GM18507 (cell line): ENCODE measurements at places on chromosomes 5 and 9.

GRCh38 chr9:93354451-93354850 lies 97.0 kb upstream of the FAM120A start:
- DNase-seq = no peak

GRCh38 chr5:151624476-151624875 lies 33.3 kb upstream of the FAT2 start:
- DNase-seq = no peak

GRCh38 chr9:96150324-96151227 lies 151.4 kb downstream of the HSD17B3 start:
- DNase-seq = peak; percentile 23

DNA sequence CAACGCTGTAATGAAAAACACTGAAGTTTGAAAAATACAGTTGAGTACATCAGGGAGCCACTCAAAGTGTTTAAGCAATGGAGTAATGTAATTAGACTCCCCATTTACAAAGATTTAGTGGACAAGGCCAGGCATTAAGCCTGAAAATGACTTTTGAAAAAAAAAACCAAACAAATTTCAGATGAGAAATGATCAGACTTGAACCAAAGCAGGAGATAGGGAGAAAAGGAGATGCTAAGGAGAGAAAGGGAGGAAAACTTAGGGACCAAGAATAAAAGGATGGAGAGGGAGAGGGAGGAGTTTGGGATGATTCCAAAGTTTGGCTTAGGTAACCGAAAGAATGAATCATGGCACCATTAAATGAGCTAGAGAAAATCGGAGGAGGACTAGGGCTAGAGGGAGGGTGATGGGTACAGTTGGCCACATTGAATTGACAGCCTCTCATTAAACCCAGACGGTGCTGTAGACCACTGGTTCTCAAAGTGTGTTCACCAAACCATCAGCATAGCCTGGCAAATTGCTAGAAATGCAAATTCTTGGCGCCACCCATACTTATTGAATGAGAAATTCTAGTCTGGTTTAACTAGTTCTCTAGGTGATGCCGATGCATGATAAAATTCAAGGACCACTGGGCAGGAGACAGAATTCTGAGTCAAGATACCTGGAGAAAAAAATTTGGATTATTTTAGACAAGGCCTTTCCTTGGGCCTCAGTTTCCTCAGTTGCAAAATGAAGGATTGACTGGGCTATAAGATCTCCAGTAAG lies 6.2 kb upstream of the CPEB4 start:
- DNase-seq = no peak

DNA sequence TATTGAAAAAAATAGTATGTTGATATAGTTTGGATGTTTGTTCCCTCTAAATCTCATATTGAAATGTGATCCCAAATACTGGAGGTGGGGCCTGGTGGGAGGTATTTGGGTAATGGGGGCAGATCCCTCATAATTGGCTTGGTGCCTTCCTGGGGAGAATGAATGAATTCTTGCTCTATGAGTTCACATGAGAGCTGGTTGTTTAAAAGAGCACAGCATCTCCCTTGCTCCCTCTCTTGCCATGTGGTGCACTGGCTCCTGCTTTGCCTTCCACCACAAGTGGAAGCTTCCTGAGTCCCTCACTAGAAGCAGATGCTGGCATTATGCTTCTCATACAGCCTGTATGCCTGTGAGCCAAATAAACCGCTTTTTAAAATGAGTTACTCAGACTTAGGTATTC lies 154.8 kb downstream of the ADAMTS6 start:
- no peak for DNase-seq

GRCh38 chr9:91786132-91786896 lies 163.7 kb downstream of the ROR2 start:
- DNase-seq = no peak

DNA sequence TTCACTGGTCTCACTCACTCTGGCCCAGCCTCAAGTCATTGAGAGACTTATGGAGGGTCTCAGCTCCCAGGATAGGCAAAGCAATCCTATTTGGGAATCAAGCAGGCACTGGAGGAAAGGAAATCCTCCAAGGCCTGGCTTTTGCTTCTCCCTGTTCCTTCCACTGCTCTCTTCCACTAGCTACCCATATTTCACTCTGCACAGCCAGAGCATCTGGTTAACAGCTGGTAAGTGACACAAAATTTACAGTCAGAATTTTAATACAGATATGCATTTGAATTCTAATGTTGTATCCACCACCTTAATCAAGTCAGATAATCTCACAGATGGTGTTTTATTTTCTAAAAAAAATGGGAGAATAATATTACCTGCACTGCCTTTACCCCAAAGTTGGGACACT lies 868 bp upstream of the C1QTNF2 start:
- DNase-seq = no peak

DNA sequence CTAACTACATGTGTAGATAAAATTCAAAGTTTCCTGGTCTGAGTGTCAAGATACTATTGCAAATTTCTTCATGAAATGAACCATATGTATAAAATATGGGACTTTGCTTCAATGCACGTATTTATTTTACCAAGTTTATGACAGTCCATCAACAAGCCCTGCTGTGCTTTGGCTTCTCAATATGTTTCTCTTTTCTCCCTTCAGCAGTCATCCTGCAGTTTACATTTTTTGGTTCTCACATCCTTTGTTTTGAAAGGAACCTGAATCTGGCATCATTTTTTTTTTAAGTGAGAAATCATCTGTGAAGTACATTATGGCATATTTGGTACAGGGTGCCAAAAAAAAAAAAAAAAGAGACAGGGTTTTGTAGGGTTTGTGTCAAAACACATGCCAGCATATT lies 65.1 kb downstream of the YIPF5 start:
- DNase-seq = no peak

- no peak for DNase-seq
Measured at GRCh38 chr5:62645223-62645622, 66.6 kb downstream of the LRRC70 start.

DNA sequence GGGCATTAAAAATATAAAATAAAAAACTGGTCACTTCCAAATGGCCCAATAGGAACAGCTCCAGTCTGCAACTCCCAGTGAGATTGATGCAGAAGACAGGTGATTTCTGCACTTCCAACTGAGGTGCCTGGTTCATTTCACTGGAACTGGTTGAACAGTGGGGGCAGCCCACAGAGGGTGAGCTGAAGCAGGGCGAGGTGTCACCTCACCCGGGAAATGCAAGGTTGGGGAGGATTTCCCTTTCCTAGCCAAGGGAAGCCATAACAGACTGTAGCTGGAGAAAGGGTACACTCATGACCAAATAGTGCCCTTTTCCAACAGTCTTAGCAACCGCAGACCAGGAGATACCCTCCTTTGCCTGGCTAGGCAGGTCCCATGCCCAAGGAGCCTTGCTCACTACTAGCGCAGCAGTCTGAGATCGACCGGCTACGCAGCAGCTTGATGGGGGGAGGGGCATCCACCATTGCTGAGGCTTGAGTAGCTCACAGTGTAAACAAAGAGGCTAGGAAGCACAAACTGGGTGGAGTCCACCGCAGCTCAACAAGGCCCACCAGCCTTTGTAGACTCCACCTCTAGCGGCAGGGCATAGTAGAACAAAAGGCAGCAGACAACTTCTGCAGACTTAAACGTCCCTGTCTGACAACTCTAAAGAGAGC lies 12.7 kb downstream of the RLN1 start:
- no peak for DNase-seq

GRCh38 chr9:2253636-2254580 lies 238.8 kb downstream of the SMARCA2 start:
- no peak for DNase-seq

DNA sequence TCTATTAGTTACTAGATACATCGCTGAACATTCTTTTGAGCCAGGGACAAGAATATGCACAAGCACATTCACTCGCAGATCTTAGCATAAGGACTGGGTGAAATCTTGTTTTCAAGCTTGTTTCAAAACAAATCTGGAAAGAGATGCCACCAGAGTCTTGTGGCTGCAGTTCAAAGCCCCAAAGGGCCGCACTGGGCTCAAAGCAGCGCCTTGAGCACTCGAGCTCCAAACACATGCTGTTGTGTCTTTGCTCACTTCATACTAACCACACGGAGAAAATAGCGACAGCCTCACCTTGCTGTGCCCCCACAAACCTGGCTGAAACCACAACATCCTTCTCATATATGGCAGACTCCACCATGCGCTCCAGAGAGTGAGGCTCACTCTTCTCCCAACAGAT lies 34.2 kb upstream of the IL7R start:
- DNase-seq = no peak

- DNase-seq = no peak
Measured at GRCh38 chr5:68046445-68046844, 169.1 kb upstream of the PIK3R1 start.

- no peak for DNase-seq
Measured at GRCh38 chr9:4366591-4367330, 66.9 kb upstream of the GLIS3 start.

- DNase-seq = no peak
Measured at GRCh38 chr5:137481596-137481995, 17.5 kb downstream of the SPOCK1 start.

GRCh38 chr9:123359106-123359505 lies 3.1 kb downstream of the CRB2 start:
- no peak for DNase-seq

GRCh38 chr5:157447201-157447637 lies 12.8 kb upstream of the NIPAL4 start:
- DNase-seq = no peak

DNA sequence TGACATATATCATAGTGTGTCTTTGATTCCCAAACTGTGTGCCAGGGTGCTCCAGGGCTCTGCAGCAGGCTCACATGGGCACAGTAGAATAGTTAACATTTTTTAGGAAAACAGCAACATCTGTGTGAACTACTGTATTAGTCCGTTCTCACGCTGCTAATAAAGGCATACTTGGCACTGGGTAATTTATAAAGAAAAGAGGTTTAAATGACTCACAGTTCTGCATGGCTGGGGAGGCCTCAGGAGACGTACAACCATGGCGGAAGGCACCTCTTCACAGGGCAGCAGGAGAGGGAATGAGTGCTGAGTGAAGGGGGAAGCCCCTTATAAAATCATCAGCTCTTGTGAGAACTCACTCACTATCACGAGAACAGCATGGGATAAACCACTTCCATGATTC lies 82.7 kb downstream of the EGFLAM start:
- DNase-seq = no peak

- DNase-seq = no peak
Measured at GRCh38 chr5:67490543-67491321, 294.1 kb upstream of the CD180 start.

DNA sequence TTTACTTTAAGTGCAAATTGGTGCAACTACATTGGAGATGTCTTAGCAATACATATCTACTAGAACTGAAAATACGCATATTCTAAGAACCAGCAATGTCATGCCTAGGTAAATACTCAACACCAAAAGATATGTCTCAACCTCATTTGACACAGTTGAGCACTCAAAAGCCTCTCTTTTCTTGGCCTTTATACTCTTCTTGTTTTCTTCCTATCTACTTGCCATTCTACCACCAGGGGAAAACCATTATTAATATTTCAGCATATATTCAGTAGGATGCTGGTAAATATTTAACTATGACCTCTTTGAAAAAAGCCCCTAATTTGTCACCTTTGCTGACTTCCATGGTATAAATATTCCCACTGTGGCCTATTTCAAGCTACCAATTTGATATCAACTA lies 443.8 kb downstream of the LRRC70 start:
- DNase-seq = no peak

GRCh38 chr5:137136991-137137632 lies 362.0 kb downstream of the SPOCK1 start:
- DNase-seq = no peak

GRCh38 chr5:10515492-10515891 lies 48.4 kb upstream of the ANKRD33B start:
- no peak for DNase-seq

GRCh38 chr5:73155271-73156222 lies 17.4 kb upstream of the TMEM174 start:
- DNase-seq = no peak

- DNase-seq = no peak
Measured at GRCh38 chr9:20284601-20285289, 337.6 kb downstream of the MLLT3 start.

GRCh38 chr5:56270058-56270457 lies 36.9 kb upstream of the ANKRD55 start:
- DNase-seq = no peak

- DNase-seq = no peak
Measured at GRCh38 chr5:148973455-148973854, 89.4 kb downstream of the SH3TC2 start.

GRCh38 chr5:108711898-108712297 lies 35.8 kb upstream of the FER start:
- no peak for DNase-seq

GRCh38 chr5:175659546-175660253 lies 1.8 kb downstream of the HRH2 start:
- DNase-seq = no peak

DNA sequence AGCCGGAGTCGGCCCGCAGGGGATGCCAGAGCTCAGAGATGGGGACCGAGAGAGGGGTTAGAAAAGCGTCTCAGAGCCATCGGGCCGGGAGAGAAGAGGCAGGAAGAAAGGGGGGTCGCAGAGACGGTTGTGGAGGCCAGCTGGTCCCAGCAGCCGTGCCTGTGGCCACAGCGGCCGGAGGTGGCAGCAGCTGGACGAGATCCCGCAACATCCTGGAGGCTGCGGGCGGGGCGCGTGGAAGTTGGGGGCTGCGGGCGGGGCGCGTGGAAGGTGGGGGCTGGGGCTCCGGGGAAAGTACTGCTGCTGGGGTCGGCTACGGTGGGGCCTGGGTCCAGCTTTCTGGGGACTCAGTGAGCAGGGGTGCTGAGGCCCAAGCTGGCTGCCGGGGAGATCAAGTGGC lies 34.4 kb upstream of the EGFL7 start:
- no peak for DNase-seq

- no peak for DNase-seq
Measured at GRCh38 chr5:139649082-139649991, 1.2 kb downstream of the CXXC5 start.

DNA sequence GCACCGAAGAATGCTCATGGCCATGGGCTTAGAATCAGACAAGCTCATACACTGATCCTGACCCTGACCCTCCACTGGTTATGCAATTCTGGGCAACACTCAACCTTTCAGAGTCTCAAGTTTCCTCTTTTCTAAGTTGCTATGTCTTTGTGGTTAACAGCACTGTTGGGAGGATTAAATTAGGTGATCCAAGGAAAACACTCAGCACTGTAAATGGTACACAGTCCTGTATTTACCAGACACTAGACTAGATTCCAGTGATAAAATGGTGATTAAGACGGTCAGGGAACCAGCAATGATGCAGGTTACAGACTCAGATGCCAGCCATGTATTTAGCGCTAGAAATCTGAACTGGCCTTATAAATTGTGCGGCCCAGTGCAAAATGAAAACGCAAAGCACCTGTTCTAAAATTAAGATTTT lies 8.1 kb downstream of the ARL15 start:
- DNase-seq = no peak

DNA sequence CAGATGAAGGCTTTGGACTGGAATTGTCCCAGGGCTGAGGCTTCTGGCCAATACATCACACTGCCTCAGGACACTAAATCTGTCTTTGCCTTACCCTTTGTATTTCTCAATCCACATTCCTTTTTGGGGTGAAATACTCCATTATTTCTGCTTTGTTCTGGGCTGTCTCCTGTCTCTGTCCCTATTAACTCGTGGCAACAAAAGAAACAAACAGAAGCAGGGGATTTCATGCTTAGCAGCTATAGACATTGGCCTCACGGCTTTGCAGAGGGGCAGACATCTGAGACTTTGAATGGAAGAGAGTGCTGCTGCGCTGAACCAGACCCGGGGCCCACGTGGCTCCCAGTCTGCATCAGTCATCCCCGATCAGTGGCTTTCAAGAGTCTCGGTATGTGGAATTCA lies 129.7 kb downstream of the ARL15 start:
- DNase-seq = no peak

GRCh38 chr5:160651692-160652645 lies 200.0 kb downstream of the ATP10B start:
- no peak for DNase-seq

GRCh38 chr5:15737871-15738664 lies 238.1 kb downstream of the FBXL7 start:
- DNase-seq = no peak
